ENCODE measurements at places on chromosomes 5 and 9.
A peak's percentile ranks its signal among the peaks of the same experiment; 100 is the strongest.

DNA sequence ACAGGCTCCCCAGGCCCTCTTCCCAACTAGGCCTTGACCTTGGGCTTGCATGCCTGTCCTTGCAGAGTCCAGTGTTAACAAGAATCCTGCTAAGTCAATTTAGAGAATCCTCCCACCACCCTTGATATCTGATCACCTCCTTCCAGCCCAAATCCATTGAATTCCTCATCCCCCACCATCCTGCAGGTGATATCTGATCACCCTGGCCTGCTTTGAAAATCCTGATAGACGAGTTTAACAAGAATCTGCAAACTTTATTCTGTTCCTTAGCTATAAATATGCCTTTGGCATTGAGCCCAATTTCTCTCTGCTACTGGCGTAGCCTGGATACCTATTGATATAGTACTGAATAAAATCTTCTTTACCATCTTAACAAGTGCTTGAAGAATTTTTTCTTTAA is 125.5 kb downstream of the DIRAS2 start:
- DNase-seq = no peak

DNA sequence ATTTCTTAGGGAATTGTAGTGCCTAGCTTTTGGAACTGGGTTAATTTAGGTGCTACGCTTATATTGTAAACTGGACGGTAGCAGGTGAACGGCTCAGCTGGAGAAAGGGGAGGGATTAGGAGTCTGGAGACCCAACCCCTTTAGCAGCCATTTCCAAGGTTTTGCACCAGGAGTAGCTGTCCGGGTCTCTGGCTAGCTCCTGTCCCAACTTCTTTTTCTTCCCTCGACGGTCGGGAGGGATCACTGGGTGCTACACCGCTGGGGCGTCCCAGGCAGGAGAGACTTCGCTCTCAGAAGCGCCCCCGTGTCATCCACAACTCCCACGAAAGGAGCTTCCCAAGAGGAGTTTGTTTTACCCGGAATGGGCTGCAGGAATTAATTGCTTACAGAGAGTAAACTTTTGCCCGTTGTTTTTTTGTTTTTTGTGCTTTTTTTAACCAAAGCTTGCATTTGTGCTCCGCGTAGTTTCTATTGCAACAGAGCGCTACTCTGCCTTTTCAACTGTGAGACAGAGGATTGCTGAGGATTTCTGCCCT is 1640.9 kb upstream of the C9orf72 start:
- no peak for DNase-seq

- no peak for DNase-seq
Measured at GRCh38 chr9:135777623-135778177, 75.7 kb downstream of the KCNT1 start.

- DNase-seq = no peak
Measured at GRCh38 chr9:117344892-117345660, 69.8 kb downstream of the ASTN2 start.

- DNase-seq = peak; percentile 57
Measured at GRCh38 chr5:139315056-139315615, 21.6 kb downstream of the MATR3 start.

- no peak for DNase-seq
Measured at GRCh38 chr5:155049569-155050383, 36.2 kb downstream of the KIF4B start.

DNA sequence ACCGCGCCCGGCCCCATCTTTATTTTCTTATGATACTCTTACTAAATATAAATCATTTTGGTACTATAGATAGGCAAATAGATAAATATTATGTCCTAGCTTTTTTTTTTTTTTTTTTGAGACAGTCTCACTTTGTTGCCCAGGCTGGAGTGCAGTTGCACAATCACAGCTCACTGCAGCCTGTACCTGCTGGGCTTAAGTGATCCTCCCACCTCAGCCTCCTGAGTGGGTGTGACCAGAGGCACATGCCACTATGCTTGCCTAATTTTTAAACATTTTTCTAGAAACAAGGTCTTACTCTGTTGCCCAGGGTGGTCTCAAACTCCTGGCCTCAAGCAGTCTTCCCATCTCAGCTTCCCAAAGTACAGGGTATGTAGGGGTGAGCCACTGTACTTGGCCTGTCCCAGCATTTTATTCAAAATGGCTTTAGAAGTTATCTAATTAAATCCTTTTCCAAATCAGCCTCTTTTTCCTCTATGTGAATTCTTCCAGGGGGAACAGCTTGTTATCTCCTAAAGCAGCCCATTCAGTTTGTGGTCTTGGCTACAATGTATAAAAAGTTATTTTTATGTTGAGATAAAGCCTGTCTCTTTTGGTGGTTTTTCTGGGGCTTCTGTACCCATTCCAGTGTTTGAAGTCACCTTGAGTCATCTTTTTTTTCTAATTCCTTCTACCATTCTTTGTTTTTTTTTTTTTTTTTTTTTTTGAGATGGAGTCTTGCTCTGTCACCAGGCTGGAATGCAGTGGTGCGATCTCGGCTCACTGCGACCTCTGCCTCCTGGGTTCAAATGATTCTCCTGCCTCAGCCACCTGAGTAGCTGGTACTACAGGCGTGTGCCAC is 12.1 kb downstream of the MELK start:
- DNase-seq = no peak

GRCh38 chr5:60583616-60584015 is 116.3 kb downstream of the DEPDC1B start:
- DNase-seq = no peak

DNA sequence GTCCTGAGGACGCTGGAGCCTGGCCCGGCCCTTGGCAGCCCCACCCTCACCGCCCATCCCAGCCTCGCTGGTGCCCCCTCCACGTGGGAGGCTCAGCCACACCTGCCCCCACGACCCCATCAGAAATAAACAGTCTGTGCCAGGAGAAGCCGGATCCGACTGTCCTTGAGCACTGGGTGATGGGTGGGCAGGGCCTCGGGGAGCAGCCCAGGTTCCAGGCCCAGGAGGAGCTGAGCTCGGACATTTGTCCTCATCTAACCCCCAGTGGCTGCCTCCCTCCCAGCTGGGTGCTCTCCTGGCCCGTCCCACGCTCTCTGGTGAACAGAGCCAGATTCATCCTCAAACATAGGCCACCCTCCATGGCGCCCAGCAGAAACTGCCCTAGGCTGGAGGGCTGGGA is 4.6 kb upstream of the PTGDS start:
- no peak for DNase-seq

GRCh38 chr5:143494162-143494561 is 90.7 kb upstream of the NR3C1 start:
- DNase-seq = peak; percentile 49

GRCh38 chr9:137221506-137222111 is 431 bp downstream of the RNF208 start:
- no peak for DNase-seq

DNA sequence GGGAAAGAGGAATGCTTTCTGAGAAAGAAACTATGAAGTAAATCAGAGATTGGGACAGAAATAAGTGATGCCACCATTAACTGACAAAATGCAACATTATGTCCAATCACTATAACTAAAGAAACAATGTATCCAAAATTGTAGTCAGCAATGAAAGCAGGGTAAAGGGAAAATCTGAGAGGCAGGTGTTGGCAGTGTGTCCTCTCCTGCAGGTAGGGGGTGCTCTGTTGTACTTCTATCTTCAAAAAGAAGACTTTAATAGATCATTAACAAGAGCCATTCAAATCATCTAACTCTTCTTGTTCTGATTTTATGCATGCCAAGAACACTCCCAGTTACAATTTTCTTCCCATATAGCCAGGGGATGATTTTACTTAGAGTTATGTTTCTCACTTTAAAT is 1275.7 kb downstream of the PTPRD start:
- no peak for DNase-seq

- no peak for DNase-seq
Measured at GRCh38 chr5:55371145-55371544, 63.4 kb downstream of the MTREX start.

- peak; percentile 19 for DNase-seq
Measured at GRCh38 chr5:141778206-141778605, 96.2 kb upstream of the ARAP3 start.

- no peak for DNase-seq
Measured at GRCh38 chr9:125202846-125203618, 2.7 kb downstream of the RABEPK start.

- DNase-seq = no peak
Measured at GRCh38 chr5:123112196-123112595, 23.2 kb downstream of the PRDM6 start.

DNA sequence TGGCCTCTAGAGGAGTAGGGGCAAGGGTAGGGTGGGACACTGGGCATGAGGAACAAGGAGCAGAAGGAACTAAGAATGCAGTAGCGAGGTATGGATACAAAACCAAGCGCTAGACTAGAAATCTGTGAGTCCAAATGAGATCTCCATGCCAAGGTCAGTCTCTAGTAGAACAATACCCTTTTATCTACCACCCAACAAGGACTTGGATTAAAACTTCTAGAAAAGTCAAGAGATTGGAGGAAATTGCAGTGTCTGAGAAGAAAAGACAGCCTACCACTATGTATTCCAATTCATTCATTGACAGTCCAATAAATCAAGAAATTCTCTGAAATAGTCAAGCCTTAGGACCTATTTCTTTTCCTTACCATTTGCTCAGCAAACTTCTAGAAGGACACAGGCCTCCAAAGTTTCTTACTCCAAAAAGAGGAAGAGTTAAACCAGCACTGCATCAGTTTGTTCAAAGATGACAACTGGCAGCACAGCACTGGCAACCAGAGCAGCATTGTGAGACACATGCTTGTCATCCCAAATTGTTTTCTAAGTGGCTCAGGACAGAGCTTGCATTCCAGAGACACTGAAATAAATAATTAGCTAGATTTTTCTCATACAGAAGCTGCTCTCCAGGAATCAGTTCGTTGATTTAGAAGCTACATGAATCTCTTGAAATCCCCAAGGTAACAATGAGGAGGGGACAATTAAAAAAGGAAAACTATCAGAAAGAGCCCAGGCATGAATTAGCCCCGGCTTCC is 22.6 kb downstream of the ABCA1 start:
- DNase-seq = no peak

DNA sequence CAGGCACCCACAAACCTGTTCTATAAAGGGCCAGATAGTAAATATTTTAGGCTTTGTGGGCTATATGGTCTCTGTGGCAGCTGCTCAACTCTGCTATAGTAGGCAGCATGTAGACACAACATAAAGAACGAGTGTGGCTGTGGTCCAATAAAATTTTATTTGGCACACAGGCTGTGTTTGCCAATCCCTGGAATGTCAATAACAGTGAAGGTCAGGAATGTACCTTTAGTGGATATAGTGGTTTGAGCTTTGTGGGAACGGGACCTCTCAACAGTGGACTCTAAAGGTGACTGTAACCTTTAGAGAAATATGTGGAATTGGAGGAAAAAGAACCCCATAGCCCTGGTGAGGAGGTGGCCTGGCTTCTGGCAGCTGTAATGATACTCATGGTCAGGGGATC is 145.2 kb downstream of the MAST4 start:
- no peak for DNase-seq

DNA sequence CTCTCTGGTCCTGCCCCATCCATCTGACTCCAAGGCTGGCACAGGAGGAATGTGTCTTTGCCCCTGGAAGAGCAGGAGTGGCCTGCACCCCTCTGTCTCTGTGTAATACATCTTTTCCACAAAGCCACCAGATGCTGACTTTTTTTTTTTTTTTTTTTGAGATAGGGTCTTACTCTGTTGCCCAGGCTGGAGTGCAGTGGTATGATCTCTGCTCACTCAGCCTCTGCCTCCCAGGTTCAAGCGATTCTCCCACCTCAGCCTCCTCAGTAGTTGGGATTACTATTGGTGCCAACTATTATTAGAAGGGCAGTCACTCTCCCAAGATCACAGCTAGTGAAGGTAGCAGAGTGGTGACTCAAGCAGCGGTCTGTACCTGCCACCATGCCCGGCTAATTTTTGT is 19.6 kb downstream of the SPRY4 start:
- no peak for DNase-seq

Data from inflammatory macrophage treated with lipopolysaccharide for 4 hours (primary cell).